ENCODE measurements at places on chromosomes 2 and 18.

GRCh38 chr2:98910349-98911125, 25.5 kb downstream of the CRACDL start:
- peak; percentile 47 for DNase-seq

GRCh38 chr18:10291568-10291981, 162.9 kb upstream of the APCDD1 start:
- peak; percentile 86 for DNase-seq

GRCh38 chr2:207764096-207764630, 5.5 kb downstream of the FZD5 start:
- DNase-seq: no peak

- no peak for DNase-seq
Measured at GRCh38 chr2:6254441-6254840, 562.3 kb downstream of the SOX11 start.

DNA sequence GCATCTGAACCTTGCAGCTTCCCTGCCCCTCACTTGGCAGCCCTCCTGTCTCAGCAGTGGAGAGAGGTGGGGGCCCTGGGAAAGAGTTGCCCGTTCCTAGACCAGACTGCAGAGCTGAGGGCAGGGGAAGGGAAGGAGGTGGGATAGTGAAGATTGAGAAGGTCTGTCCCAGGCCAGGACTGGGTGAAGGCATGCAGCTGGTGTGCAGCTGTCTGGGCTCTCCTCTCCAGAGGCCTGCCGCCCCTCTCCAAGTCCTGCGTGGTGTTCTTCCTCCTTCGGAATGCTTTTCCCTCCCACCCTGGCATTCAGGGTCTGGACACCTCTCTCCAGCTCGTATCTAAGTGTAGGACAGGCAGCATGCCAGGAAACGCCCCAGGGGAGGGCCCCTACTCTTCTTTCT, 323.5 kb downstream of the CELF4 start:
- peak; percentile 46 for DNase-seq

DNA sequence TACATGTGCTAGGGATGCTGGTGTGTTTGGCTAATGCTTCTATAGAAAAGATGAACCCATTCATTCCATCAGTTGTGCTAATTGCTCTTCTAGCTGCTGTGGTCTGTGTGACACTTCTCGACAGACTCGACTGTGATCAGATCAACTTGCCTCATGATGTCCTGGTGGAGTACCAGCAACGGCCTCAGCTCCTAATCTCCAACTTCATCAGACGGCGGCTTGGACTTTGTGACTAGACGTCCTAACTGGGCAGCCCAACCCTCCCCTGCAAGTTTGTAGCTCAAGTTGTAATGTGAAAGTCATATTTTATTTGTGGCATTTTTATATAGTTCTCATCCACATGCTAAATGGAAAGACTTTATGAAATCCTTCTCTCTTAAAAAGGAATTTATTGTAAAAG, 33.0 kb downstream of the UPP2 start:
- no peak for DNase-seq

DNA sequence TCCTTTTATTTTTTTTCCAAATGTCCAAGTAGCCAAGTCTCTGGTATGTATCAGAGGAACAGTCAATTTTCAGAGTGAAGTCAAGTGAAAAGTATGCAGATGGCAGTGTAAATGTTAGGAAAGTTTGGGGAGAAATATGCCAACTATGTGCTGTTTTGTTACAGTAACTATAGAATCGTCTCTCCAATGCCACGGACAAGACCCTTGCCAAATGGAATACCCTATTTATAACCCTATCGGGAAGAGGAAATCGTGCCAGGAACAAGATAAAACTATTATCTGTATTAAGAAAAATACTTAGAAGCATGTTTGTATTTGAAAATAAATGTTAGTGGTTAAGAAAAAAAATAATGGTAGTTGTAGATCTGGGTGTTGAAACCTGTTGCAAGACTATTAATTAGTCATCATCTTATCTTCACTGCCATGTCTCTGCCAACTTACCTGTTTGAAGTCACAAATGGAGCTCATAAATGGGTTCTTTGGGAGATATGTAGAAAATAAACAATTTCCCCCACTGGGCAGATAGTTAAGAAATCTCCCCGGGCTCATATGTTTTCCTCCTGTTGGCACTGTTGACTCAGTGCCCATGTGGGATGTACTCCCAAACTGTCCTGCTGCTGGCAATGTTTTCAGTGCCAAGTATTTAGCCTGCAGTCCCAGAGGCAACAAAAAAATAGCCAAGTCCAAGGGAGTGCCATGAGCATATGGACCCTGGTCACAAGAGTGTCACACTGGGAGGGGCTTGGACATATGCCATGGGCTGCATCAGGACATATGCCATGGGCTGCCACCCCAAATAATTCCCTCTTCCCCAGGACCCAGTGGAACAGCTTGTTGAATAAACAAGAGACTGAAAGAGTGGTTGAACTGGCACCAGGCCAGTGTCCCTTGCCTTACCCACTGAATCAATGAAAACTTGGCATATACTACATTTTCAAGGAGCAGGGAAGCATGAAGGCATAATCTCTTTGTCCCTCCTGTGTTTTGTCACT, 366.9 kb downstream of the OSR1 start:
- no peak for DNase-seq

DNA sequence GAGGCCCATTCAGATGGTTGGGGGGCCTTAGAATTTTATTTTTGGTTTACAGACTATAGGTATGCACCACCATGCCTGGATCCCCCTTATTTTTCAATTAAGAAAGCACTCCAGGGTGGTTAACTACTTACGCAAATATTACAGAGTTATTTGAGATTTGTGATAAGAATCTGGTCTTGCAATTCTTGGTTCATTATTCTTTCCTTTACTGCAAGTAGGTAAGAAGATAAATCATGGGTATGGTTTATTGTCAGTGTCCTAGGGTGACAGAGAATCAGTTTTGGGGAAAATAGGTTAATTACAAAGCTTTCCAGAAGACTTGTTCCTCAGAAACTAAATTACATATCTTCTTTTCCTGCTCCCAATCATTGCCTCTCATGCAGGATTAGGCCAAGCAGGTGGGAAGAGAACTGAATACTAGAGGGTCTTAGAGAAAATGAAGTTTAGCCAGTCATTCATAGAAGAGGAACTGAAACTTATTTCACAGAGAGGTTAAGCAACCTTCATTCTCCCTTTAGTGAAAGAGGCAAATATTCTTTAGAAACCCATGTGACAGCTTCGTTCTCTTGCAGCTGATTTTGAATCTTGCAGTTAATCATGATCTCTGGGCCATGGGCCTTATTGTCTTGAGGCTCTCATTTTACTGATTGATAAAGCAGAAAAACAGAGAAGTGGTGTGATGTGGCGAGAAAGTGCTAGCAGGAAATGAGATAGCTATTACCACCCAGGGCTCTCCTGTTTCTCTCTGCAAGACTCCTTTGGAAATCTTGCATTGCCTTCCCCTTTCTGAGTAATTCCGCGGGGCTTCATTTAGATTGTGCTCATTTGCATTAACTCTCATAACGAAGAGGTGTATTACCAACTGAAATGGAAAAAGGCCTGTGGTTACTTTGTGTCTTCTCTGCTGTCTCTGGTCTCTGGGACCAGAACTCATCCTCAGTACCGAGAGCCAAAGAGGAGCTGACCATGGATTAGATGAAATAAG, 44.8 kb upstream of the ARHGAP25 start:
- DNase-seq: no peak

DNA sequence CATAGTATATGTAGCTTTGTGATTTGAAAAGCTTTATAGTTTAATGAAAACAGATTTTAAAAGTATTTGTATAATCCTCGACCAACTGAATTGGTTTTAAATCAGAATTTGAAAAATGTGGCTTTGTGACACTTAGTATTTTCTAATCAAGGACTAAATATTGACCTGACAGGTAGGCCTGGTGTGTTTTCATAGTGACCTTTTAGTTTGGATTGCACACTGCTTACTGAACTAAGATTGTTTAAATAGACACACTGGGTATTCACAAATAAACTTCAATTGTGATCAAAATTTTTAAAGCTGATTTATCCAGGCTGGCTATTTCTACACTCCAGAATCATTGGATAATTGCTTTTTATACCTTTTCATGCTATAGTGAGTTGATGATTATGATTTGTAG, 31.8 kb upstream of the FAM237A start:
- no peak for DNase-seq

GRCh38 chr18:60019463-60019840, 119.7 kb downstream of the PMAIP1 start:
- DNase-seq: no peak

DNA sequence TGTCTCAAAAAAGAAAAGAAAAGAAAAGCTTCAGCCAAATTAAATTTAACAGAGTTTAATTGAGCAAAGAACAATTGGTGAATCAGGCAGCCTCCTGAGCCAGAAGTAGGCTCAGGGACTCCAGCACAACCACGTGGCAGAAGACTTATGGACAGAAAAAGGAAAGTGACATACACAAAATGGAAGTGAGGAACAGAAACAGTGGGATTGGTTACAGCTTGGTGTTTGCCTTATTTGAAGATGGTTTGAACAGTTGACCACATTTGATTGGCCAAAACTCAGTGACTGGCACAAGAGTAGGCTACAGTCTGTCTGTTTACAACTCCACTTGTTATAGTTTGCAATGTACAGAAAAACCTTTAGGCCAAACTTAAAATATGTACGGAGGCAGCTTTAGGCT, 83.1 kb downstream of the SOCS6 start:
- no peak for DNase-seq

GRCh38 chr2:226703514-226703913, 96.1 kb downstream of the IRS1 start:
- DNase-seq: no peak

GRCh38 chr18:36758623-36759022, 70.2 kb downstream of the TPGS2 start:
- DNase-seq: no peak

- no peak for DNase-seq
Measured at GRCh38 chr2:151908204-151908882, 80.1 kb upstream of the ARL5A start.

DNA sequence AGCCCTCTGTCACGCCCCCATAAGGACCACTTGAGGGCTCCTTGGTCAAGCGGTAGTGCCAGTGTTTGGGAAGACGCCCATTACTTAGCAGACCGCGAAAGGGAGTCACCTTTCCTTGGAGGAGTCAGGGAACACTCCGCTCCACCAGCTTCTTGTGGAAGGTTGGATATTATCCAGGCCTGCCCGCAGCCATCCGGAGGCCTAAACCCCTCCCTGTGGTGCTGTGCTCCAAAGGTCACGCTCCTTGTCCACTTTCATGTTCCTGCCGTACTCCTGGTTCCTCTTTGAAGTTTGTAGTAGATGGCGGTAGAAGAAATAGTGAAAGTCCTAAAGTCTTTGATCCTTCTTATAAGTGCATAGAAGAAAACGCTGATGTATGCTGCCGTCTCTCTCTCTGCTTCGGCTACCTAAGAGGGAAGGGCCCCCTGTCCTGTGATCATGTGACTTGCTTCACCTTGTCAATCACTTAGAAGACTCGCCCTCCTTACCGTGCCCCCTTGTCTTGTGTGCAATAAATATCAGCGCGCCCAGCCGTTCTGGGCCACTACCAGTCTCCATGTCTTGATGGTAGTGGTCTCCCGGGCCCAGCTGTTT, 1.7 kb upstream of the CATIP start:
- peak; percentile 47 for DNase-seq

- no peak for DNase-seq
Measured at GRCh38 chr2:145597006-145597405, 1077.1 kb upstream of the ZEB2 start.

GRCh38 chr2:74007711-74008110, 23.0 kb downstream of the TET3 start:
- DNase-seq: no peak
